KBM-7 (cell line): ENCODE measurements at places on chromosomes 2 and 18.

DNA sequence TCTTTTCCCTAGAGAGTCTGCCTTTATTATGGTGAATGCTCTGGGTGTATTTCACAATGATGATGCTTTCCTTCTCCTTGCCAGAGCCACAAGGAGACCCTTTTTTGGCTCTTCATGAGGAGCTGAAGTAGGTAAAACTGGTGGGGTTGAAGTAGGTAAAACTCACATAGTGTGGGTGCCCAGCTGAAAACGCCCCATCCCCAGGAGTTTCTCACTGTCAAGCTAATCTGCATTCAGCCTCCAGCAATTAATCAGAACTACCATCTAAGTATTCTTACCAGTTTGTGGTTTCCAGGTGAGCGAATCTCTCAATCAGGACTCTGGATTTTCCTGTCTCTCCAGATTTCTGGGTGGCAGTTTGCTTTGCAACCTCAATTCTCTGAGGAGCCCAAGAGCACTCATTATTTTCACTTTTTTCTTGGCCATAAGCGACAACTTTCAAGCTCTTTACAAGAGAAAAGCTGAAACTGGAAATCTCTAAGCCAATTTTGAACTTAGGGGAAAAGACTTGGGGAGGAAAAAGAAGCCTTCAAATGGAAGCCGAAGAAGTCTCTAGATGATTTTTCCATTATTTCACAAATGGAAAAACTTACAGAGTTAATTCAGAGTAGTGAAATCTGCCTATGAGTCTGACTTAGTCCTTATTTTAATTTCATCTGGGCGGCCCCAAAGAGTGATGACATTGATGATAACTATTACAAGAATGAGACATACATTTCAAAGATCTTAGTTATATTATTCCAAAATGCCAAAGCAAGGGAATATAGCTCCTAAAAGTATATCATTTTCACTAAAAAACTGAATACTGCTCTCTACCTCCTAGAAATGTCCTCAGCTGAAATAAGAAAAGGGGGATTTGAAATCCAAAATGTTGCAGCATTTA is 121.4 kb upstream of the MAP3K20 start:
- DNase-seq, result no peak

GRCh38 chr18:59228351-59228750 is 8.4 kb downstream of the GRP start:
- no peak for DNase-seq

DNA sequence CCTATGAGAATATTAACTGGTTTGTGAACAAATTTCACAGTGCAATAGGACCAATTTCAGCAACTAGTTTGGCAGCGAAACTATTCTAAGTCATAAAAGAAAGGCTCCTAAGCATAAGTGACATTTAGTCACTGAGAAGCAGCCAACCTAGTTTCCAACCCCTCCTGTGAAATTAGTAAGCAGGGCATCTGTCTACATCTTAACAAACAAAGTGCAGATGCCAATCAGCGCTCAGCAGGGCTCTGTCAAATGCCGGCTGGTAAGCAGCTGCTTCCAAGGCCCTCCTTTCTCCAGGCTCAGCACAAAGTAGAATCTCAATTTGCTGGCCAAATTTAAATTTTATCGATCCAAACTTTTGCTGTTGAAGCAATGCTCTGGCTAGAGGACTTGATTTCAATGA is 124.7 kb downstream of the ICOS start:
- DNase-seq, result no peak

- no peak for DNase-seq
Measured at GRCh38 chr2:176582176-176582575, 312.9 kb downstream of the MTX2 start.

- no peak for DNase-seq
Measured at GRCh38 chr2:28506112-28506910, 10.5 kb downstream of the PLB1 start.

GRCh38 chr2:134762508-134762907 is 43.7 kb upstream of the TMEM163 start:
- DNase-seq, result no peak

- DNase-seq, result no peak
Measured at GRCh38 chr2:195570329-195570728, 86.7 kb upstream of the SLC39A10 start.

DNA sequence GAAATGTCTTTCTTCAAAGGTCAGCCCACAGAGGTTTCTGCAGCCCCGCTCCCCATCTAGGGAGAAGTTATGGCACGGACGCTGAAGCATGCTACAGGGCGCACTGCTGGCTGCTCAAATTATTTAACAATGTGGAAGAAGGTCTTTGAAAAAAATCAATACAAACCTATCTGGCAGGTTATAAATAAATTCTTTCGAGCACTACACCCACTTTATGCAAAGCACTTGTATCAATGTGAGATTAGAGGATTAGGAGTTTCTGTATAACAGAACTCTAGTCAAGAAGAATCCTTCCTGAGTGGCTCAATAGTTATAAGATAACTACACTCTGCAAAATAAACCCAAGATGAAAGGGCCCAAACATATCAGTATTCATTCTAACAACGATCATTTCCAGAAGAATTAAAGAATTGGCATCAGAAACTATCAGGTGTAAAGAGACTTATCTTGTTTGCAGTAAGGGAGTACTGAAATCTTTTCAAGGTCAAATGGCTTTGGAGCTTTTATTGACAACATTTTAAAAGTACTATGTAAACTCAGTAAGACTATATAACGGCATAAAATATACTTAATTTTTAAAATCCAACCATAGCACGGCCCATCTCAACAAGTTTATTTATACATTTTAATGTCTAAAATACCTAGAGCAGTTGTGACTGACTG is 103.0 kb upstream of the DNMT3A start:
- no peak for DNase-seq

DNA sequence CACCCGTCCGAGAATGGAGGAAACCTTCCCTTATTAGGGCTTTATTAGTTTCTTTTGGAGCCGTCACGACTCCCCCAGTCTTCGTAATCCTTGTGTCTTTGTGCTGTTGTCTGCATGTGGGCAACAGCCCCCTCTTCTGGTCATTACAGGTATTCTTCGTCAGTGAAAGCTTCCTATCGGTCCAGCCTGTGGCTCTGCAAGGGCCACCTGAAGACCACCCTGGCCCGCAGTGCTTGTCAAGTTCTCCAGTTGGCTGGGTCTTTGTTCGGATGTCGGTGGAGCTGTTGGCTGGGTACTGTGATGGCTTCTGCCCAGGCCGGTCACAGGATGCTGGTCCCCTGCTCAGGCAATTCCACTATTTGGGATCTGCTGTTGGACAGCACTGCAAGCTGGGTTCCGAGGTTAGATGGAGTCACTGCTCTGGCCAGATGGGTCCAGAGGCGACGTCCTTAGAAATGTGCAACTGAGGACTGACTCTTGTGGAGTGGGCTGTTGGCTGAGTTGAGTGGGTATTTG is 19.2 kb downstream of the E2F6 start:
- peak; percentile 71 for DNase-seq

DNA sequence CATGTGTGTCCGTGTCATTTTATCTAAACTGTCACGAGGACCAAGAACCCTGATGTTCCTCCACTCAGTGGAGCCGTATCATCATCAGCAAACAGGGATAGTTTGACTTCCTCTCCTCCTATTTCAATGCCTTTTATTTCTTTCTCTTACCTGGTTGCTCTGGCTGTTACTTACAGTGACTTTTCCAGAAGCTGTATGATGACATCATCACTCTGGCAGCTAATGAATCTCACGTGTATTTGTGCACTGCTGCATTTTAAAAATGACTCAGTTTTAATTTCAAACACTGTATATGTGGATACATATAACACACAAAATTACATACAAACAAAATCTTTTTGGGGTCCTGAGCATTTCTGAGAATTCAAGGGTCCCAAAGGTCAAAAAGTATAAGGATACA is 481.4 kb downstream of the CDH2 start:
- no peak for DNase-seq

DNA sequence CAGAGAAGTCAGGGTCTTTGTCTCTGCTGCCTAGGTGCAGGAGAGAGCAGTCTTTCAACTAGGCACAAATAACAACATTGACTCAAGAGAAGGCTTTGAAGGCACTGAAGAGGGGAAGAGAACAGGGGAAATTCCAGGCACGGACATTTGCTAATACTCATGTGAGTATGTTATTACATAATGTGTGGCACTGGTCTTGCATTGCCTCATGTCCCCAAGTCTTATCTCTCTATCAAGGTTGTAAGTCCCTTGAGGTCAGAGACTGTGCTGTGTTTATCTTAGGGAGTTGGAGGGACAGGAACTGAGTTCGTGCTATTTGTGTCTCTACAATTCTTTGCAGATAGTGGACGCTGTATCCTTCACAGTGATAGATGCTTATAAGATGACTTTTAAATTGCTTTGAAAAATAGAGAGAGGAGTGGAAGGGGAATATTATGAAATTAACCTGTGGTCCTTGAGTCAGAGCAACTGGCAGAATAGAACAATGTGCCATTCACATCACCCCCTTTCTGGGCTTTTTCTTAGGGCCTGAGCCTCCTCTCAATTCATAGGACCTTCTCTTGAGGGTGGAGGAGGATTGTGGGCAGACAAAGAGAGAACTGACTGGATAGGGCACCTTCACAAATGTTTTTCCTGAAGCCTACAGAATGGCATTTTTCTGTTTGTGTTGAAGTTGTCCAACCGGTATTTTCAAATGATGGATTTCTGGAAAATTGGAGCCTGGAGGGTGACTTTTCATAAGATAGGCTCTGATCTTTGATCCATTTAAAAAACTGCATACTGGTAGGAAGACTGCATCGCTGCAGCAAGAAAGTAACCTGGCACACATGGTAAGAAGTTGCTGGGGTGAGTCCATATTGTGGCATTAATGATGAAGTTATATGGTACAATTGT is 96.6 kb upstream of the CXCR4 start:
- DNase-seq, result peak; percentile 18

- no peak for DNase-seq
Measured at GRCh38 chr2:26123426-26123825, 49.5 kb upstream of the GAREM2 start.

- no peak for DNase-seq
Measured at GRCh38 chr2:22518641-22519040, 866.3 kb upstream of the KLHL29 start.

DNA sequence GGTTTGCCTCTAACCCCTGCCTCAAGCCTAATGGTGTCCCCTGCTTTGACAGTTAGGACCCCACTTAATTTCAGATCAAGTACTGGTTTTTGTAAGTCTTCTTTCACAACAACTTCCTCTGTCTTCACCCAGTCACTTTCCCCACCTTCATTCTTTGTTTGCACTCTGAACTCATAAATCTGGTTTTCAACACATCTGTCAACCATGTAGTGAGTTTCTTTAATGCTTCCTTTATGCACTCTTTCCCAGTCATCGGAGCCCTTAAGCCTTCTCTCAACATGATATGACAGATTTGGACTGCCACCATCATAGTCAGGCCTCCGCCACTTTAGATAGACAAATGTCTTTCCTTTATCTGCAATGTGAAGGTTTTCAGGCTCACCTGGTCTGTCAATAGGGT is 109.1 kb downstream of the PLEKHA3 start:
- DNase-seq, result no peak

DNA sequence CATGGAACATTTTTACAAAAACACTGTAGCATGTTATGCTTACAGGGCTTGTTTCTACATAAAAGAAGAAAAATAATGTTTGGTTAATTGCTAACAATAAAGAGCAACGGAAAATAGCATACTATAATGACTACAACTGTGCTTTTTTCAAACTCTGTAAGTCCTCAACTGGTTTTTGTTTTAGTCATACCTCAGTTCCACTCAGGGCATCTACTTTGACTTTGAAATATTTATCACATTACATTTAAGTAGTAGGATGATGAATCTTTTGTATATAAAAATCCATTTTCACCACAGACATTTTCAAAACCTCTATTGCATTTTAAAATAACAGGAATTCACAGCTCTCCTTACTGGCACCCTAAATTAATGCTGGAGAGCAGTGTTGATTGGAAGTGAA is 8.3 kb downstream of the SATB2 start:
- DNase-seq, result no peak

- no peak for DNase-seq
Measured at GRCh38 chr18:12462242-12462641, 54.5 kb downstream of the PRELID3A start.

- DNase-seq, result no peak
Measured at GRCh38 chr2:26724784-26725520, 32.4 kb downstream of the KCNK3 start.

DNA sequence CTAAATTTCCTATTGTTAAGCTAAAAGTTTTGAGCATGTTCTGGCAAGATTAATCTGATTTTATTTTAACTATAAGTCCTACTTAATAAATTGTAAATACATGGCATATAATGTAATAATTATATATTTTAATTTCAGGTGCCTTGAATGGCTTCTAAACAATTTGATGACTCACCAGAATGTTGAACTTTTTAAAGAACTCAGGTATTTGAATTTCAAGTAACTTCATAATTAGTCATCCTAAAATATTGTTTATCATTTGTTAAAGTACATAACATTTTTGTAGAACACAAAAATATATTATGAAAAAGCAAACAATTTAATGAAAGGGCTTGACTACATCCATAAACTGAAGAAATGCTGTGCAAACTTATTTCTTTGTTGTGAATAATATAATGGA is 14.5 kb downstream of the GMCL1 start:
- no peak for DNase-seq

DNA sequence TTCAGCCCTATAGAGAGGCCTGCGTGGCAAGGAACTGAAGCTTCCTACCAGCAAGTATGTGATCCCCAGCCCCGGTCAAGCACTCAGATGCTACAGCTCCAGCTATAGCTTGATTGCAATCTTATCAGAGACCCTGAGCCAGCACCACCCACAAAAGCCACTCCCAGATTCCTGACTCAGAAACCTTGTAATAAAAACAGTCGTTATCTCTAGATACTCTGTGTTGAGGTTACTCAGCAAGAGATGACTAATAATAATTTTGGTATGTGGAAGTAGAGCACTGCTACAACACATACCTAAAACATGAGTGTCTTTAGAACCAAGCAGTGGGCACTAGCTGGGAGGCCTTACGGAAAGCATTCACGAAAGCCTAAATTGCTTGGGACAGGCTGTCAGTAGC is 216.9 kb downstream of the UXS1 start:
- DNase-seq, result no peak

GRCh38 chr2:217289177-217289906 is 429.5 kb upstream of the TNP1 start:
- no peak for DNase-seq

DNA sequence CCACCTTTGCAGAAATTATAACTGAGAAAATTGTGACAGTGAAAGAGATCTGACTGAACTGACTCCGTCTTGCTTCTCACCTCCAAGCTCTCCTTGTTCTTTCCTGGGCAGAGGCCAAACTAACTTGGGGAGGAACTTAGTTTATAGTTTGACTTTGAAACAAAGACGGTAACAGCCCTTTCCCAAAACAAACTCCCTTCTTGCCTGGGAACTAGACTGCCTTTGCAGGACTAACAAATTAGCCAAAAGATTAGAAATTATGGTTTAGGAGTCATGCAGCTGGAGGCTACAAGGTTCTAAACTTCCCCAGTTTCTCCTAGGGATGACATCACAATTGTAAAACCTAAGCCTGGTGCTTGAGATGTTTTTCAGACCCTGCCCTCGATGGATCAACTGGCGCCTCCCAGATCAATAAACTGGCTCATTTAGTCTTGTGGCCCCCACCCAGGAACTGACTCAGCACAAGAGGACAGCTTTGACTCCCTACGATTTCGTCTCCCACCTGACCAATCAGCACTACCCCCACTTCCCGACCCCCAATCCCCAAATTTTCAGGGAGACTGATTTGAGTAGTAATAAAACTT is 137.7 kb downstream of the ALPK2 start:
- no peak for DNase-seq
